ENCODE measurements at places on chromosomes 7 and 10. TPM values are rescaled to one million over a fixed set of nuclear protein-coding genes. Genes with fewer than 3 reads are reported as not detected.

DNA sequence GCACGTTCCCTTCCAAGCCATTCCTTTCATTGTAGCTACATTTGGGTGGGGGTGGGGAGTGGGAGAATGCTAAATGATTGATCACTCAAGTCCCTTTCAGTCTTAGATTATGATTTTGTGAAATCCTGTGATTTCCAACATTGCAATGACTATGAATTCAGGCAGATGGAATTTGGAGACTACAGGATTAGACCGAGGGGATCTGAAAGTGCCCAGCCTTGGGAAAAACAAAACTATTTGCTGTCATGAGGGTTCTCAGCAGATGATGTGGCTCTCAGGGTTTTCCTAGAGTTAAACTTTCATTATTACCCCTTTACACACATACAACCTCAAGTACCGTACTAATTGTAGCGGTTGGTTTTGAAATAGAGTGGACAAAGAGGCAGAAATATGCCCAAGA lies 4.7 kb downstream of the MACROH2A2 start:
- H3K4me3 ChIP-seq = no peak overlapping the region
- peaks cover 3% of the 10 kb centered on the region for H3K4me1 ChIP-seq
- H3K36me3 ChIP-seq = no peaks in the 10 kb centered on the region
- no peak overlapping the region for H3K27ac ChIP-seq

GRCh38 chr10:4693967-4694366 lies 132.0 kb upstream of the AKR1E2 start:
- H3K36me3 ChIP-seq = no peaks in the 10 kb centered on the region
- H3K27me3 ChIP-seq = no peaks in the 10 kb centered on the region
- H3K4me3 ChIP-seq = no peak overlapping the region
- H3K4me1 ChIP-seq = no peaks in the 10 kb centered on the region

- DNase-seq = no peak
- no peak overlapping the region for H3K4me3 ChIP-seq
- no peaks in the 10 kb centered on the region for H3K27me3 ChIP-seq
- no peak overlapping the region for H3K27ac ChIP-seq
These were observed 1.0 kb upstream of the LRRN3 start for GRCh38 chr7:111089822-111090426.

GRCh38 chr10:123614888-123615287 lies 51.3 kb upstream of the GPR26 start:
- peak; percentile 59 for DNase-seq
- no peaks in the 10 kb centered on the region for H3K4me1 ChIP-seq
- no peaks in the 10 kb centered on the region for H3K36me3 ChIP-seq
- no peak overlapping the region for H3K27ac ChIP-seq
- no peak overlapping the region for H3K4me3 ChIP-seq

- DNase-seq = no peak
- H3K27ac ChIP-seq = no peak overlapping the region
- H3K36me3 ChIP-seq = no peaks in the 10 kb centered on the region
- no peaks in the 10 kb centered on the region for H3K27me3 ChIP-seq
These were observed 55.1 kb upstream of the ZPBP start for GRCh38 chr7:50147951-50148808.

- no peaks in the 10 kb centered on the region for H3K36me3 ChIP-seq
- DNase-seq = no peak
- H3K4me3 ChIP-seq = no peak overlapping the region
- peaks cover 6% of the 10 kb centered on the region for H3K4me1 ChIP-seq
- H3K27me3 ChIP-seq = no peaks in the 10 kb centered on the region
These were observed 385.7 kb upstream of the NRP1 start for GRCh38 chr10:33720161-33720560.

GRCh38 chr10:48287417-48288391 lies 13.2 kb upstream of the FRMPD2 start:
- DNase-seq = no peak
- peaks cover 4% of the 10 kb centered on the region for H3K27me3 ChIP-seq
- H3K27ac ChIP-seq = no peak overlapping the region

DNA sequence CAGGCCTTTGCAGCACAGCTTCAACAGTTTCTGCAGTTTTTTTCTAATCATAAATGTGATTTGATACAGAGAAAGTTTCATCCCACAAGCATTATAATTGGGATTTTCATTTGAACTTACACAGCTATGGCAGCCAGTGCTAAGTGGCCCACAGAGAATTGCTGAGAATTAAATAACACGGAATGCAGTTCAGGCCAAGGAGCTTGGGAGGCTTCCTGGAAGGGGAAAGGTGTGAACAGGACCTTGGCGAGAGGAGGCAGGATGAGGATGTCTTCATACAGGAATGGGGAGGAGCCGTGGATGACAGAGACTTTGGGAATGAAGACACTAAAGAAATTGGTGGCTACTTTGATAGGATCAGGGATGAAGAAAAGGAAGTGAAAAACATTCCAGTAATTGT lies 95.3 kb downstream of the ZNF22 start:
- H3K27ac ChIP-seq = no peak overlapping the region
- H3K4me3 ChIP-seq = no peak overlapping the region
- no peaks in the 10 kb centered on the region for H3K27me3 ChIP-seq
- no peaks in the 10 kb centered on the region for H3K36me3 ChIP-seq

GRCh38 chr7:149854611-149855360 lies 16.6 kb downstream of the ZNF862 start:
- H3K36me3 ChIP-seq = peaks cover 19% of the 10 kb centered on the region
- H3K27me3 ChIP-seq = no peaks in the 10 kb centered on the region
- DNase-seq = peak; percentile 82
- no peak overlapping the region for H3K27ac ChIP-seq

DNA sequence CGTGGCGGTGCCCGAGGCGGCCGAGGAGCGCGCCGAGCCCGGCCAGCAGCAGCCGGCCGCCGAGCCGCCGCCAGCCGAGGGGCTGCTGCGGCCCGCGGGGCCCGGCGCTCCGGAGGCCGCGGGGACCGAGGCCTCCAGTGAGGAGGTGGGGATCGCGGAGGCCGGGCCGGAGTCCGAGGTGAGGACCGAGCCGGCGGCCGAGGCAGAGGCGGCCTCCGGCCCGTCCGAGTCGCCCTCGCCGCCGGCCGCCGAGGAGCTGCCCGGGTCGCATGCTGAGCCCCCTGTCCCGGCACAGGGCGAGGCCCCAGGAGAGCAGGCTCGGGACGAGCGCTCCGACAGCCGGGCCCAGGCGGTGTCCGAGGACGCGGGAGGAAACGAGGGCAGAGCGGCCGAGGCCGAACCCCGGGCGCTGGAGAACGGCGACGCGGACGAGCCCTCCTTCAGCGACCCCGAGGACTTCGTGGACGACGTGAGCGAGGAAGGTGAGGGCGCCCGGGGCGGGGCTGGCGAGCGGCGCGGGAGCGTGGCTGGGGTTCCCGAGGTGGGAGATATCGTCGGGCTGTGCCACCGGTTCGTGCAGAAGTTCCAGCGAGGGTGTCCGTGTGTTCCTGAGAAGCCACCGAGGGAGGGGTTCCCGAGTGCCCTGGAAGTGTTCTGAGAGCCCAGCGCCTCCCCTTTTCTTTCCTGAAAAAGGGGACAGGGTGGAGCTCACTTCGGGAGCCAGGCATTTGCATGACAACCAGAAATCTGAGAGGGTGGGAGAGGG lies 495 bp downstream of the EIF3B start:
- no peak for DNase-seq
- H3K27me3 ChIP-seq = no peaks in the 10 kb centered on the region
- peaks cover 54% of the 10 kb centered on the region for H3K4me1 ChIP-seq

DNA sequence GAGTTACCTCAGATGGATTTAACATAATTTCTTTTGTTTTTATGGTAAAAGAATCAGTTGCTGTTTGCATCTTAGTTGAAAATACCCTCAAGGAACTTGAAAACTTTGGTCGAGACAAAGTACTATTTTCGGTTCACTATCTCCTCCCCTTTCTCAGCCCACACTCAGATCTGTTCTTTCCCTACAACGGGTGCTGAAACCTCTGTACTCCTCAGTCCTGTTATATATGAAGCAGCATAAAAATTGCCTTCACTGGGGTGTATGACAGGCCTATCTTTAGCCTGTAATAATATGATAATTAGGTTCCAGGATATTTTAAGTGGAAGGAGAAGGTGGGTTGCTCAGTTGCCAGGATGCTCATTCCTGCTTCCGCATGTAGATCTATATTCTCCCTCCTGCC lies 105.2 kb upstream of the NOBOX start:
- H3K27me3 ChIP-seq = no peaks in the 10 kb centered on the region
- no peak for DNase-seq
- H3K27ac ChIP-seq = no peak overlapping the region
- H3K36me3 ChIP-seq = no peaks in the 10 kb centered on the region
- H3K4me3 ChIP-seq = no peak overlapping the region

GRCh38 chr10:33483124-33483815 lies 148.8 kb upstream of the NRP1 start:
- no peaks in the 10 kb centered on the region for H3K36me3 ChIP-seq
- no peak overlapping the region for H3K4me3 ChIP-seq
- peaks cover 12% of the 10 kb centered on the region for H3K4me1 ChIP-seq
- H3K27ac ChIP-seq = no peak overlapping the region
- DNase-seq = no peak

DNA sequence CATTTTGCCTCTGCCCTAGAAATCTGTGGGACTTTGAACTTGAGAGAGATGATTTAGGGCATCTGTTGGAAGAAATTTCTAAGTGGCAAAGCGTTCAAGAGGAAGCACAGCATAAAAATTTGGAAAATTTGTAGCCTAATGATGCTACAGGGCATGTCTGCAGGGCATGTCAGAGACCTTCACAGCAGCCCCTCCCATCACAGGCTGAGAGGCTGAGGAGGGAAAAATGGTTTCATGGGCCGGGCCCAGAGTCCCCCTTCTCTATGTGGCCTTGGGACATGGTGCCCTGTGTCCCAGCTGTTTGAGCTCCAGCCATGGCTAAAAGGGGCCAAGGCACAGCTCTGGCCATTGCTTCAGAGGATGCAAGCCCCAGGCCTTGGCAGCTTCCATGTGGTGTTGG lies 203.0 kb downstream of the STK31 start:
- no peaks in the 10 kb centered on the region for H3K4me1 ChIP-seq
- no peaks in the 10 kb centered on the region for H3K27me3 ChIP-seq
- H3K4me3 ChIP-seq = no peak overlapping the region
- DNase-seq = no peak
- no peak overlapping the region for H3K27ac ChIP-seq
- no peaks in the 10 kb centered on the region for H3K36me3 ChIP-seq

- no peak for DNase-seq
- no peaks in the 10 kb centered on the region for H3K4me1 ChIP-seq
- H3K4me3 ChIP-seq = no peak overlapping the region
- no peaks in the 10 kb centered on the region for H3K36me3 ChIP-seq
- no peak overlapping the region for H3K27ac ChIP-seq
These were observed 369.2 kb upstream of the NRP1 start for GRCh38 chr10:33703501-33704213.

Gene STOX1
- total RNA-seq = 2.5 TPM

Gene EMX2
- not detected for total RNA-seq

Gene TEX47
- not detected for total RNA-seq

Gene RBM20
- 1.0 TPM for total RNA-seq

Gene ANKRD61
- not detected for total RNA-seq

Gene MOGAT3
- not detected for total RNA-seq

Gene HPS6
- 21.8 TPM for total RNA-seq

Gene CLRN3
- not detected for total RNA-seq

Gene LBX1
- total RNA-seq = not detected

Gene MAT1A
- 1.0 TPM for total RNA-seq

Gene LIPF
- total RNA-seq = not detected

Gene ECHDC3
- total RNA-seq = 29.5 TPM

Gene C10orf105
- total RNA-seq = 0.32 TPM

Gene NEUROD6
- total RNA-seq = not detected

Gene HILPDA
- 13.1 TPM for total RNA-seq

Gene CFAP69
- total RNA-seq = 8.4 TPM

Gene ADAMTS14
- 0.53 TPM for total RNA-seq

Gene MNX1
- total RNA-seq = 0.74 TPM

Gene FLNC
- 11.7 TPM for total RNA-seq

Data from lower lobe of right lung (tissue), 2 donors.